ENCODE measurements at places on chromosomes 5 and 9.

DNA sequence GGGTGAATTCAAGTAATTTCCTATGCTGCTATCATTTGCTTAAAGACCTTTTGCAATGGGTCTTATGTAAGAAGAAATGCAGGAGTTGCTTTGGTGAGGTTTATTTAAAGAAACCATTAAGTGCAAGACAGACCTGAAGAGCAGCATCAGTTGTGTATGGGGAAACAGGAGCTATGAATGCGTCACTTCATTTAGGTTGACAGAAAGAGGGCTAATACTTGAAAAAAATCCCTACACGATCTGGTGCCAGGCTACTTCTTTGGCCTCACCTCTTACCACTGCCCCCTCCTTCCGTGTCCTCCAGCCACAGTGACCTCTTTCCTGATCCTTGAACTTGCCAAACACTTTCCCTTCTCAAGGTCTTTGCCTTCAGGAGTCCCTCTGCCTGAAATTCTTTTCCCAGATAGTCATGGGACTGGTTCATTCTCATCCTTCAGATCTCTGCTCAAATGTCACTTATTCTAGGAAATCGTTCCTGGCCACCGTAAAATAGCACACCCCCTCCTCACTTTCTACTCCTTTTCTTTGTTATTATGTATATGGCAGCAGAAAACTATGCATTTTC lies 1.4 kb upstream of the JAK2 start:
- DNase-seq, result no peak

- peak; percentile 88 for DNase-seq
Observed at GRCh38 chr9:72022841-72023240, 37.6 kb downstream of the C9orf57 start.

- DNase-seq, result no peak
Observed at GRCh38 chr5:67350618-67351201, 154.1 kb upstream of the CD180 start.

GRCh38 chr5:1067141-1068121 lies 44.4 kb downstream of the SLC12A7 start:
- DNase-seq, result no peak

DNA sequence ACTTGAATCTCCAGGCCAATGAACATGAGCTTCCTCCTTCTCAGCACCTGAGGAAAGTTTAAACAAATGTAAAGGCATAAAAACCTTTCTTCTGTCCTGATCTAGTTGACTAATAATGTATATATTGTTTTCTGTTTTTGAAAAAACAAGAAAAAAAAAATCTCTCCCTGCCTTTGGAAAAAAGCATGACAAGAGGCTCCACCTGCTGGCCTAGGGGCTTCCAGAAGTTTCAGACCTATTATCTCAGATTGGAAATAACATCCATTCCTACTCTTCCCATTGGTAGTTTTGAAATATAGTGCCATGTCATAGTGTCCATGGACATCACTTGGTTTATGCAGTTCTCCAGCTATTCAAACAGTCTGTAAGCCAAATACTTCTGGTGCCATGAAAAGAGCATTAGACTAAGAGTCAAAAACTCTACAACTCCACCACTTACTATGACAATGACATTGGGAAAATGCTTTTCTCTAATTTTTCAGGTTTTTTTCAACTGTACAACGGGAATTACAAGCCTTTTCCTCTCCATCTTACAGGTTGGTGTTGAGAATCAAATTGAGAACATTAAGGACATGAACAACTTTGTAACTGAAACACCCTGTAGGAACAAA lies 409.6 kb upstream of the MPDZ start:
- DNase-seq, result peak; percentile 20

DNA sequence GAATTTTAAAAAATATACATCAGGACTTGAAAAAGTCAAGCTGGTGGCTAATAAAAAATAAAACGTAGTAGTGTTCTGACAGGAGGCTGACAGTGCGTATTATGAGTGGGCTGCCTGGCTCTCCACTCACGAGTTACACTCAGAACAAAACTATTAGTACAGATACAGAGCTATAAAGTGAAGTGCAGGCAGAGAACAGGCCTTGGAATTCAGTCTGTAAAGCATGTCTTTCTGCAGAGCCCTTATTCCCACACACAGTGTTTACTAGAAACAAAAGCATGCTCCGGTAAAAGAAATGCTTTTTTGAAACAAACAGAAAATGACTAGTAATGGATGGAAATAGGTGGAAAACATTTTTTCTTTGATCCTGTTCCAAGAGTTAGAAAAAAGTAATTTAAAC lies 334.7 kb downstream of the DIRAS2 start:
- no peak for DNase-seq

DNA sequence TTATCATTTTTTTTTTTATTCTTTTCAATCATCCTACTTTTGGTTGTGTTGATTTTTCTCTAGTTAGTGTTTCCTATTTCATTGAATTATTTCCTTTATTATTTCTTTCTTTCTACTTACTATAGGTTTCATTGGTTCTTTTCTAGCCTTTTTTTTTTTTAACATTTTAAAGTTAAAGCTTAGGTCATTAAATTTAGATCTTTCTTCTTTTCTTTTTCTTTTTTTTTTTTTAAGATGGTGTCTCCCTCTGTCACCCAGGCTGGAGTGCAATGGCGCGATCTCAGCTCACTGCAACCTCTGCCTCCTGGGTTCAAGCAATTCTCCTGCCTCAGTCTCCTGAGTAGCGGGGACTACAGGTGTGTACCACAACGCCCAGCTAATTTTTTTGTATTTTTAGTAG lies 43.0 kb upstream of the PPP2CA start:
- DNase-seq, result no peak

GRCh38 chr5:154849791-154850201 lies 607 bp downstream of the FAXDC2 start:
- no peak for DNase-seq

DNA sequence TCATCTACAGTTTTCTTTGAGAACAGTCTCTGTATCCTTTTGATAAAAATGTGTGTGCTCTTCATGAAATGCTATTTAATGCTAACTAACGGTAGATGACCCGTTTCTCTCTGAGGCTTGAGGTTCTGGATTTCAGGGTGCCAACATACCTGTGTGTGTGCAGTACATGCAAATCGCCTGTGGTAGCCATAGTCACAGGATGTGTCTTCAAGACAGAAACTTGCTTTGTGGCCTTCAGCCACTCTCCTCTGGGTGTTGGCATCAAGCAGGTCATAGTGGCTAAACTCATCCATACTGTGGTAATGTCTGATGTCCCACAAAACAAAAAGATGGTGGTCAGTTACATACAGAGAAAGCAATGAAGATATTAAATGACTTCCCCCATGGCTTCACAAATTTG lies 4.2 kb downstream of the LOX start:
- DNase-seq, result no peak

GRCh38 chr5:143217065-143217803 lies 186.3 kb downstream of the NR3C1 start:
- DNase-seq, result peak; percentile 83
